Fibroblast of skin of right biceps (primary cell): ENCODE measurements at places on chromosomes 12 and 14.
A peak's percentile ranks its signal among the peaks of the same experiment; 100 is the strongest.

- DNase-seq = no peak
Measured at GRCh38 chr14:78083837-78084236, 86.3 kb upstream of the NRXN3 start.

GRCh38 chr12:112188130-112188830 is 62.9 kb downstream of the TRAFD1 start:
- no peak for DNase-seq

GRCh38 chr14:55911776-55912175 is 206.4 kb upstream of the PELI2 start:
- peak; percentile 67 for DNase-seq

DNA sequence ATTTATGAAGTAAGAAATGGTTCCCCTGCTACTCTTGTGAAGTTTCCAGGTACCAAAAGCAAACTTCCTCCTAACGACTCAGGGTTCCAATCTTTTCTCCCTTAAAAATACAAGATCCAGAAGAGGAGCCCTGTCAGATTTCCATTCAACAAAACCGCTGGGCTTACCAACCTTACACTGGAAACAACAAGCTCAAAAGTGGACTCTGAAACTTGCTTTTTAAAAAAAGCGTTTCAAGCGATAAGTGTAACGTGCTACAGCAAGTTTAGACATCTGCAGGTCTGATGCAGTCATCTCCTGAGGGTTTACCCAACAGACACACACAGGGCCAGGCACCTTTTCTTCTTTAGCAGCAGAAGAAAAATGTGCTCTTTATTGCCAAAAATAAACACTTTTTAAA is 6.9 kb upstream of the CREBL2 start:
- DNase-seq = no peak

GRCh38 chr12:54394281-54394719 is 9.8 kb upstream of the ZNF385A start:
- DNase-seq = peak; percentile 56

- no peak for DNase-seq
Measured at GRCh38 chr12:124784871-124785572, 78.6 kb downstream of the SCARB1 start.

DNA sequence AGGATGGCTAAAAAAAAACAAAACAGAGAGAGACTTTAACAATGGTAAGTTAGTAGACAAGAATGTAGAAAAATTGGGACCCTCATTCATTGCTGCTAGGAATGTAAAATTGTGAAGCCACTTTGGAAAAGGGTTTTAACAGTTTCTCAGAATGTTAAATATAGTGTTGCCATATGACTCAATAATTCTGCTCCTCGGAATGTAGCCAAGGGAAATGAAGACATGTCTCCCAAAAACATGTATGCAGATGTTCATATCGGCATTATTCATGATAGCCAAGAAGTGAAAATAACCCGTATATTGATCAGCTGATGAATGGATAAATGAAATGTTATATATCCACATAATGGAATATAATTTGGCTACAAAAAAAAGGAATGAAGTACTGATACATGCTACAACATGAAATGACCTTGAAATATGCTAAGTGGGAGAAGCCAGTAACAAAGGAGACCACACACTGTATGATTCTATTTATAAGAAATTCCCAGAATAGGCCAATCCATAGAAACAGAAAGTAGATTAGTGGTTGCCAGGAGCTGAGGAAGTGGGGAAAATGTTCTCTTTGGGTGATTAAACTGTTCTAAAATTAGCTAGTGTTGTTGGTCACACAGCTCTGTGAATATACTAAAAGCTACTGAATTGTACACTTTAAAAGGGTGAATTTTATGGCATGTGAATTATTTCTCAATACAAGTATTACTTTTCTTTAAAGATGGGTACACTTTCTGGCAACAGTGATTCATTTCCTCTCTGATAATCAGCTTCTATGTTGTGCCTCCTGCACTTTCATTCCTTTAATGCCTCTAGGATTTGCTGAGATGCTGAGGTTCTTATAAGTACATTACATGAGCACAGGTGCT is 132.5 kb downstream of the DAAM1 start:
- peak; percentile 85 for DNase-seq

DNA sequence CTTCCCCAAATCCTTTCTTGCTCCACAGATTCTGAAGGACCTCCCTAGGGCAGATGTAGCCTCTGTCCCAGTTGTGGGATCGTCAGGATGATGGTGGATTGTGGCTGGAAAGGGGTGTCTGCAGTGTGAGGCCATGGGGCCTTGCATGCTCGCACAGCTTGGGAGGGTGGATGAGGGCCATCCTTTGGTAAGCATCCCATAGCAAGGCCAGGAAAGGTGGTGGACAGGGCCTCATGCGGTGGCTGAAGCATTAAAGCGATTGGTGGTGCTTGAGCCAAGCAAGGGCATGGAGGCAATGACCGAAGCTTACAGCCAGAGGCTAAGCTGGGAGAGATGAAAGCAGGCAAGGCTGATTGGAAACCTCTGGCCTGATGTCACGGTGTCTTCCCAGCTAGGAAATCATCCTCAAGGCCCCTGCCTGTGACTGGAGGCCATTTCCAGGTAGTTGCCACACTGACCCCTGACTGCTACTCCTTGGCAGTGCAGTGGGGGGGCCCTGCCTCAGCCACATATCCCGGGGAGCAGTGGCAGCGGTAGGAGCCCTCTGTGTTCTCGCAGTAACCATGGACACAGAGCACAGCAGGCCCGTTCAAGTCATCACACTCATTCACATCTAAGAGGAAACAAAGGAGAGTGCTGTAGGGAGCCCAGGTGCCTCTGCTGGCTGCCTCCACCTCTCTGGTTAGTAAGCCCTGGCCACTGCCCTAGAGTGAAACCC is 7.0 kb downstream of the ISCA2 start:
- no peak for DNase-seq

GRCh38 chr14:100303179-100303578 is 3.1 kb downstream of the SLC25A29 start:
- DNase-seq = no peak

GRCh38 chr12:11853126-11853525 is 203.7 kb downstream of the ETV6 start:
- no peak for DNase-seq

DNA sequence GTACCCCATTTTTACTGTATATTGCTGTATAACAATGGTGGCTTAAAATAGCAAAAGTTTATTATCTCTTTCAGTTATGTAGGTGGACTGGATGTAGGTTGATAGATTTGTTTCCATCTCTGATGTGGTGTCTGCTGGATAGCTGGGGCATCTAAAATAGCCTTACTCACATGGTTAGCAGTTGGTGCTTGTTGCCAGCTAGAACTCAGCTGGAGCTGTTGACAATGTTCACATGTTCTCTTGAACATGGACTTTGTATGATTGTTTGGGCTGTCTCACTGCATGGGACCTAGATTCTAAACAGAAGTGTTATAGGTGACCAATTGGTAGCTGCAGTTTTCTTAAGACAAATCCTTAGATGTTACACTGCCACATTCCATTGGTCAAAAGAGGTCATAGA is 126.9 kb downstream of the GPHN start:
- DNase-seq = no peak

GRCh38 chr12:77816196-77816595 is 14.5 kb upstream of the NAV3 start:
- no peak for DNase-seq

DNA sequence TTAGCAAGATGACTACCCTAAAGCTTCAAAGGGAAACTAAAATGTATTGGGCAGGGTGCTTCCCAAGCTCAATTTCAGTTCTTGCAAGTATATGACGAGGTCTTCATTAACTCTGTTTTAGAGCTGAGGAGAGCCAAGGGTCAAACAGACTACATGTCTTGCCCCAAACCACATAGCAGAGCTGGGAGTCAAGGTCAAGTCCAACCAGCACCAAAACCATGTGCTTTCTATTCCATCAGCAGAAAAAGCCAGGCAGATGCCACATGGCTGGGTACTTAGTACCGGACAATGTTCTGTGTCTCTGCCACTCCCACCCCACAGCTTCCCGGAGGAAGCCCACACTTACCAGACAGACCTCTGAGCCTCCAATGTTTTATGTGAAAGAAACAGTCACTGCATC is 17.6 kb downstream of the NID2 start:
- no peak for DNase-seq

GRCh38 chr12:12714276-12715021 is 2.7 kb upstream of the CDKN1B start:
- DNase-seq = no peak

DNA sequence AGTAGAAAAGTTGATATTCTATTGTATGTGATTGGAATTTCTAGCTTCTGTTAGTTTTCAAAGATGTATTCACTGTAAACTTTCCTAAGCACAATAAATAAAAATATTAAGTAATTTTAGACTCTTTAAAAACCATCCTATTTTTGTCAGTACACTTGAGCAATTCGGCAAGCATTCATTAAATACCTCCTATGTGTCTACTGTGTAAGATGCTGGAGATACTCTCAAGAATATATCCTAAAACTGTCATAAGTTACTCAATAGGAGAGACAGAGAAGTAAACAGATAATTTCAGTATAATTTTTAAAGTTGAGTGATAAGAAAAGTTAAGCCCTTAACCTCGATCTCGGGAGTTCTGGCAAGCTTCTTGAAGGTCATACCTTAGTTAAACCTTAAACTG is 46.1 kb downstream of the FANCM start:
- DNase-seq = no peak

DNA sequence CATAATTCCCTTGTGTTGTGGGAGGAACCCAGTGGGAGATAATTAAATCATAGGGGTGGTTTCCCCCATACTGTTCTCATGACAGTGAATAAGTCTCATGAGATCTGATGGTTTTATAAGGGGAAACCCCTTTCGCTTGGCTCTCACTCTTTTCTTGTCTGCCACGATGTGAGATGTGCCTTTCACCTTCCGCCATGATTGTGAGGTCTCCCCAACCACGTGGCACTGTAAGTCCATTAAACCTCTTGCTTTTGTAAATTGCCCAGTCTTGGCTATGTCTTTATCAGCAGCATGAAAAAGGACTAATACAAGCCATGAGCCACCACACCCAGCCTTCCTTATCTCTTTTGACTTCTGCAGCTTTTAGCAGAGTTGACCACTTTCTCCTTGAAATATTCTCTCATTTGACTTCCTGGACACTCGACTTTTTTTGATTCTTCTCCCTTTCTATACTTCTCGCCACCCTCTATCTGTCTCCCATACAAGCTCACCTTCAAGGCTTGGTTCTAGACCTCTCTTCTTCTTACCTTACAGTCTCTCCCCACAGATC is 2.3 kb downstream of the MTERF2 start:
- DNase-seq = no peak

- no peak for DNase-seq
Measured at GRCh38 chr12:101671833-101672232, 25.6 kb upstream of the CHPT1 start.

- DNase-seq = peak; percentile 76
Measured at GRCh38 chr12:62588916-62589315, 122.3 kb downstream of the MON2 start.

DNA sequence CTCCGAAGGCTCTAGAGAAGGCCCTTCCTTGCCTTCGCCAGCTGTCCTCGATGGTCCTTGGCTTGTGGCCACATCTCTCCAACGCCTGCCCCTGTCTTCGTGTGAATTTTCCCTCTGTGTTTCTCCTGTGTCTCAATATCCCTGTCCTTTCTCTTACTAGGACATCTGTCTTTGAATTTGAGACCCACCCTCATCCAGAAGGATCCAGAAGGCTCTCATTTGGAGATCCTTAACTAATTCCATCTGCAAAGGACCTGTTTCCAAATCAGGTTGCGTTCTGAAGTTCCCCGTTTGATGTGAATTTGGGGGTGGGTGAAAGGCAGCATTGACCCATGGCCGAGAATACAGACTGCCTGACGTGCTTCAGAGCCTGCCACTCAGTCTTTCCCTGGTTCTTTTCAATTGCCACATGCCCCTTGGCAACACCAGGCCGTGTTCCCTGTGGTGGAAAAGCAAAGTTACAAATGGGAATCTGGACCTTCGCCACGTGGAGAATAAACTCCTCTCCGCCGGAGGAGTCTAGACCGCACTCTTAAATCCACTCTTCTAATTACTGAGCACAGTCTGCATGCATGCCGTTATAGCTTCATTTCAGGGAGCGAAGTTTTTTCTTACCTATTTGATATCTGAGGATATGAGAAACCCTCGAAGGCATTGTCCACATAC is 158.8 kb downstream of the TMEM132C start:
- no peak for DNase-seq

GRCh38 chr12:21505888-21506287 is 4.3 kb downstream of the GOLT1B start:
- DNase-seq = no peak

DNA sequence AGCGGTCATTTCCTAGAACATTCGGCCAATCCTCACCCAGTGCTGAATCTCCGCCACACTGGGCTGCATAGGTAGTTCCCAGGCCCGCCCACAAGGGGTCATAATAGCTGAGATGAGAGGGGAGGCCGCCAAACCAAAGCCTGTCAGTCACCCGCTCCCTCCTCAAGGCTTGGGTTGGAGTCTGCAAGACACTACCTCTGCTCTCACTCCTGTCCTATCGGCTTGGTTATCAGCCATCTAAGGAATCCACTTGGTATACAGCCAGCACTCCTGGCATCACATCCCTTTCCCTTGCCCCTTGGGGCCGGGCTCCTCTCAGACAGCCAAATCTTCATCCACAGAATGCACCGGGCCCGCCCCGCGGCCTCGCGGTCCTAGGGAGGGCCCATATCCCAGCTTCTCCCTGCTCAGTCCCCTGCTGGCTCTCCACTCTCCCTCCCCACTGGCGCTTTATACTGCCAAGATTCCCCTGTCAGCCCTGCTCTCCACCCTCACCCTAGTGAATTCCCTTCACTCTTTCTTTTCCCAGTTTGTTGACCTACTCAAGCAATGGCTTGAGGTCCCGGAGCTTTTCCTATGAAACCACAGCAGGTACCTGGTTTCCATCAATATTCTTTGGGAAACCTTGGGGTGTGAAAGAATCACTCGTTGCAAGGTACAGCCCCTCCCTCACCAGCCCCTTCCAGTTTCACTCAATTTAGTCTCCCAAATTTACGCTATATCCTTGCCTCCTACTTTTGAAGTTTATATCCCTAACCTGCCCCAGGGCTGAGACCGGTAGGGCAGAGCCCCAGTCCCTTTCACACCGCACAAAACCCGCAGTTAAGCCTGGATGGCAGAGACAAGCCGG is 1.4 kb downstream of the IFFO1 start:
- DNase-seq = peak; percentile 80

DNA sequence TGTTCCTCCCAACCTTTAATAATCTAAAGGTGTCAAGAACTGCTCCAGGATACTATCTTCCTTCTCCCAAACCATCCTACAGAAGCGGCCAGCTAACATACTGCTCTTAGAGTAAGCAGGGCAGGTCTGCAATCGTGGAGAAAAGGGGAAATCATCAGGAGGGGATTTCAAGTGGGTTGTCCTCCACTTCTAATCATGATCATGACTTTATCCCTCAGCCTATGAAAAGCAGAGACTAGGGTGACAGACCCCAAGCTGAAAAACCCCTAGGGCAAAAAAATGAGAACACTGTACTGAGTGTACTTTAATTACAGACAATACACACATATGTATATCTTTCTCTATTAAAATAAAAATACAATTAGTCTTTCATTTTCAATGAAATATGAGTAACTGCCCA is 13.9 kb downstream of the DUSP16 start:
- DNase-seq = no peak

DNA sequence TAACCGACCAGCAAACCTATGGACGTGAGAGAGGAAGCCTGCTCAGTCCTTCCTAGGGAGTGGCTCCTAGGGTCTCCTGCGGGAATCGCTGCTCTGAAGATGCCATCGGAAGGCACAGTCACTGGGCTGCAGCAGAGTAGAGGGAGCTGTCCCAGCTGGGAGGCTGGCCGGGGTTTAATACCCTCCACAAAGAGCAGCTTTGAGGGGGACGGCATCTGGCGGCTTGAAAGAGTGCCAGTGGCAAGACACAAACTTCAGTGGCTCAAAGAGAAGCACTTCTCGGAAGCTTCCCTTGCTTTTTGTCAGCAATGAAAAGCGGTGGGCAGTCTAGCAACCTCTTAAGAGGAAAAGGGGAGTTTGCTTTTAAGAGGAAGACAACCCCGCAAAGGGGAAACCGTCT is 114.6 kb downstream of the TMEM132C start:
- DNase-seq = no peak
